Stimulated activated CD4-positive, alpha-beta T cell treated with anti-CD3 and anti-CD28 coated beads, Interleukin-4, amount 100 ng/mL, for 1 hour (primary cell): ENCODE measurements at places on chromosomes 4 and X.

DNA sequence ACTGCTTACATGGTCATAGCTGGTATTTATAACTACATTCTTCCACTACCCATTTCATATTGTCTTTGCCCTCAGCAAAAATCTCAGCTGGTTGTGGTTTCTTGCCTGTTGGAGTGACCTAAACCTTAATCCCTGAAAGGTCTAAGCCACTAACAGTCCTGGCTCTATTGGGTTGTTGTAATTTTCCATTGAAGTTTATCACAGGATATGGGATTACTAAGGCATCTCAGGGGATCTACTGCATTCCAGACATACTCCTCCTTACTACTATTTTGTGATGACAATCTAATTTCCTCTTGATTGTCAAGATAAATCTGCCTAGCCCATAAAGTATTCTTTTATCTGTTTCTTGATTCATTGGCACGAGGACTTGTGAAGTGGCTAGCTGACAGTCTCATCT lies 6.2 kb upstream of the OSTC start:
- DNase-seq, result no peak

DNA sequence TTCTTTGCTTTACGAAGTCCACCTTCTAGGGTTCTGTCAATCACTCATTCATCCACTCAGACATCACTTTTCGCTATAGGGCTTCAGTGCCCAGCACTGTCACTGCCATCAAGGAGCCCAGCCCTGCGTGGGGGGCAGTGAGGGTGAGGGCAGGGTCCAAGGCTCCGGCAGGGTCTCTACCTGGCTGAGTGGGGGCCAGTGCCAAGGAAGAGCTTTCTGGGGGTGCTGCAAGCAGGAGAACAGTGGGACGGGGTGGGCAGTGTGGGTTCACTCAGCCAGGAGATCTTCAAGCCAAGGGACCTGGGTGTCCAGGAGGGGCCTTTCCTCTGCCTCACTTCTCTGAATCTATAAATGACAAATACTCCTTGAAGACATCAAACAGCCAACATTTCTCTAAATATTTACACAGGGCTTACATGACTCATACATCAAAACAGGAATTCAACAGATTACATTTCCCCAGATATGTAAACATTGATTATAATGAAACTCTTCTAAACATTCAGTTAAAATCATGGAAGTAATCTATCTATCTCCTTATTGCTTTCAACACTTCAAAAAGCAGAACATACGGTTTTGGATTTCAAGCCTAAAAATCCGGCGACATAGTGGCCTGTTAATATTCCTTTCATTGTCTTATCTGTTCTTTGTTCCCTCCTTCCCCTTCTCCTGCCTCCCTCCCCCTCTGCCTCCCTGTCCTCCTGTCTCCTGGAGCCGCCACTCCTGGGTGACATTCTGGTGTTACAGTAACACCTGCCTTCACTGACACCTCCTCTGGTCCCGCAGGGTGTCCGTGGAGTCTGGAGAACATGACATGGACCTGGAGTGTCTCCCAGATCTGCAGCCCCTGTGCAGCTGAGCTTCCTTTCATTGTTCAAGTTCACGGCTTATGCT lies 94.4 kb upstream of the ADRA2C start:
- no peak for DNase-seq

DNA sequence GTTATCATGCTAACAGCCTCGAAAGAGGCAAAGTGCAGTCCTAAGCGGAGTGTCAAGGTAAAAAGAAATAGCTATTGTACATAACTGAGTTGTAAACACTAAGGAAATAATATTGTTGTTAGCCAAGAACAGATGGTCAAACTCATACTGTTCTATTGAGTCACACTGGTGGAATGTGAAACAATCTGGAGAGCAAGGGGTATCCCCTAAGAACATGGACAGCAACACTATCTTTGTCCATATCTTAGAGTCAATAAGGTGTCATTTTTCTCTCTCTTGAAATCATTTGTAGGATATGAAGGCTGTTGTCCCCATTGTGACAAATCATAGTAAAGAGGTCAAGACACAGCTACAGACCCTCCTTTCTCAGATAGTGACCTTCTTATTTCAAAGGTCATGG lies 4.5 kb upstream of the PDGFC start:
- DNase-seq, result no peak

DNA sequence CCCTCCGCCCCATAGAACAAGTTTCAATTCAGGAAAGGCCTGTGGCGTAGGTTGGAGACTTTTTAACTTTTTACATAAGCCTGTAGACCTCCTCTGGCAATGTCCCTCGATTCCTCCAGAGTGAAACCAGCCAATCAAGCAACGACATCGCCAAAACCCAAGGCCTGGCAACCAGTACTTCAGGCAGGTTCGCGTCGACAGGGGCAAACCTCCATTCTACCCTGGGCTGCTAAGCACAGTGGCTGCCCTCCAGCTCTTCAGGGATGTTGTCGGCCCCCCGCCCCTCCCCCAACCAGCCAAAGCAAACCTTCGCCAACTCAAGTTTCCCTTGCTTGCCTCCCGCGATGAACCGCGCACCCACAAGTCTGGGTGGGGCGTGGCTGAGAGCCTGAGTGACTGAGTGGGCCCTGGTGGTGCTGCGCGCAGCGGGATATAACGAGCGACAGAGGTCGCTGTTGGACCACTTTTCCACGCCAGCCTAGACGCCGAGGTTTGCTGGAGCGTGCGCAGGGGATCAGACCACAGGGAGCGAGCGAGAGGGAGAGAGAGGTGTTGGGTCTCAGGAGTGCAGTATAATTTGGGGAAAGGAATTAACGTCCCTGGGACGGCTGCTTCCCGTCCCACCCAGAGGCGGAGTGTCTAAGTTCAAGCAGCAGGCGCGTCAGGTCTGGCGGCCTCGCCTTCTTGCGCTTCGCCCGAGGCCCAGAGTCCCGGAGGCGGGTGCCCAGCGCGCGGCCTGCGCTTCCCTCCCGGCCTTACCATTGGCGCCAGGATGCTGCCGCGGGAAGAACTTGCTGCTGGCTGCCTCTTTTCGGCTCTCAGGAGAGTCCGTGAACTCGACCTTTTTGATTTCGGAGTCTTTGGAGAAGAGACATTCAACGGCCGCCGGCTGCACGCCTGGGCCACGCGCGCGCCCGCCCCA lies 9.0 kb upstream of the PITX2 start:
- peak; percentile 20 for DNase-seq

DNA sequence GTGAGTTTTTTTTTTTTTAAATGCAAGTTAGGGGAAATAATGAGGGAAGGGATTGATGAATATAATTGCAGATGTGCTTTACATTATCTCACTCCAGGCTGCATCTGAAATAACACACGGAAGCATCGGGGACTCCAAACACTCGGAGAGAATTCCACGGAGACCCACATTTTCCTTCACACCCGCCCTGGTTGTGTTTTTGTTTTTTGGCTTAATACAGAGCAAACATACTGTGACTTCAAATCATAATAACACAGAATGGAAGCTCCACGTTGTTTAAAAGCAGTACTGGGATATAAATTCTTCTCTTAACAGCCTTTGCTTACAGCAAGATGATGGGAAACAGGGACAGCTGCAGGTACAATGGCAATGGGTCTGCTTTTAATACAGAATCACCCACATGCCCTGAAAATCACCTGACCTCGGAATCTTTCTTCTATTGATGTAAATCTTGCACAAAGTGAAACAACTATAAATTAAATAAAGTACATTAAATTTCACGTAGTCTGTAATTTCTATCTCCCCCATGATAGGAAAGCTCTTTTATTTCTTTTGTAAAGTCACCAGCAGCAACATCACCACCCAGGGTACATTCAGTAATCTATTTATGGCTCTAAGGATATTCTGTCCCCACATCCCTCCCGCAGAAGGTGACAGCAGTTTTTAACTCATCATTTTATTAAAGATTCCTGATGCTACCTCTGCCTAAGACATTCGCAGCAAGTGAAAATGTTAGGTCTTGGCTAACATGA lies 119.3 kb downstream of the ZNF827 start:
- DNase-seq, result no peak

- DNase-seq, result no peak
Observed at GRCh38 chrX:38552721-38553120, 8.6 kb upstream of the TSPAN7 start.

DNA sequence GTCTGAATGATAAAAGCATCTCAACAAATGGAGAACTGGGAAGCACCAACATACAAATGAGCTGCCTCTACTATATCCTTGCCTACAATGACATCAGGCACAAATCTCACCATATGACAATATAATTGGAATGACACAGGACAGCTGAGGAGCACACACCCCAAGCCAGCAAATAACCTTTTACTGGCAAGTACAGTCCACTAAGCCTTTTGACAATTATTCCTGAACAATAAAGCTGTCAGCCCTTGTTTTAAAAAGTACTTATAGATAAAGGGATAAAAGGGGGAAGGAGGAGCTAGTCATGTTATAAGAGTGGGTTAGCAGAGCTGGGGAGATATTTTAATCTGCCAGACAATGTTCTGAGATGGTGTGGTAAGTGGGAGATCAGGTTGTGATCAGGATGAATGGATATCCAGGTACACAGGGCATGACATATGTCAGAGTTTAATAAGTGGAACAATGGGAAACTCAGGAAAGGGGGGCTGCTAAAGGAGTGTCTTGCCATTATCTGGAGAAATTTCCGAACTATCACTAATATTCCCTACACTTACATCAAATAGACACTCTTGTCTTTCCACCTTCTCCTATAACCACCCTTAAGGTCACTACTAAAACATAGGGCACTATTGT lies 127.6 kb downstream of the GPC3 start:
- DNase-seq, result no peak

GRCh38 chr4:36399762-36400353 lies 118.4 kb downstream of the DTHD1 start:
- peak; percentile 29 for DNase-seq

DNA sequence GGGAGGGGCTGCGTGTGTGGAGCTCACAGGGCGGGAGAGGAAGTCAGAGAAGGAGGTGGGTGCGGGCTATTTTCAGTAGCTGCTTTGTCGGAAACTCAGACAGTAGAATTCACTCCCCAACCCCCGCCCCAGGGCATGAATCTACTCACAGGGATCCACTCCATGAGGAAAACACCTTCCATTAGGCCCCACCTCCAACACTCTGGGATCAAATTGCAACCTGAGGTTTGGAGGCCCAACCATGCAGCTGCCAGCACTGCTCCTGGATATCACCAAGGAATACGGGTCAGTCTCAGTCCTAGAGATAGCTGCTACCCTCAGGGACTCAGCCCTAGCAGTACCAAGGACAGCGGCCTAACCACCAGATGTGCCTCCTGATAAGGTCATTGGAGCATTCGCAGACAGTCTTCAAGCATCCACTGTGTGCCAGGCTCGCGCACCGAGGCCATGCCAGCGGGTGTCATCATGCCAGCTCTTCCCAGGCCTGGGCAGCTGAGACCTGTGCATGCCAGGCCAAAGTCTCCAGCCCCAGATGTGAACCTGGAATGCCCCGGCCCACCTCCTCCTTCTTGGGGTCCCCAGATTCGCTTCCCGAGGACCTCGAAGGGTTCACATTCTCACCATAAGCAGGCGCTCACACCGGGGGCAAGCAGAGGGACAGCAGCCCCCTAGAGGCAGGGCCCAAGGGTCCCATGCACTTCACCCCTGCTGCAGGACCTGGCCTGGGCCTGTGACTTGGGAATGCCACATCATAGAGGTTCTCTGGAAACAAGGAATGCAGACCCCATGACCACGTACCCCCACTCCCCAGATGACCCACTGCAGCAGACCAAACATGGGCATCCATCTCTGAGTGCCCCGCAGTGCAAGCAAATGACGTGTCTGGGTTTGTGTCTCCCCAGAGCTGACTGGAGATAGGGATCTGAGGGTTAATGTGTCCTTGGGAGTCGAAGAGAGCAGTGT lies 102.3 kb downstream of the ADRA2C start:
- DNase-seq, result no peak

DNA sequence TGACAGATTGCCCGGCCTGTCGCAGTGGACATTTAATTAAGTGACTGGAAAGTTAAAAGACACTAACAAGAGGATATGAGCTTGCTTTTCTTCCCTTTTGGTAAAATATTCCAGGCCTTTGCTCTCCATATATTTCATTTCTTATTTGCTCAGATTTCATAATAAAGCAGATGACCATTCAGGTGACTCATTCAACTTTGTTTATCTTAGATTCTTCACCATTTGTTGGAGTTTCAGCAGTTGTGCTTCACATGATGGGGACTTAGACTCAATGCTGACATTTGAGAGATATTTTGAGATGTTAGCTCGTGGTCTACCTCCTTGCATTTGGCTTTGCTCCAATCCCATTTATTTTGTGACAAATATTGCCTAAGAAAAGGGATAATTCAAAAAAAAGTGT lies 312.2 kb downstream of the ARHGAP24 start:
- DNase-seq, result no peak

DNA sequence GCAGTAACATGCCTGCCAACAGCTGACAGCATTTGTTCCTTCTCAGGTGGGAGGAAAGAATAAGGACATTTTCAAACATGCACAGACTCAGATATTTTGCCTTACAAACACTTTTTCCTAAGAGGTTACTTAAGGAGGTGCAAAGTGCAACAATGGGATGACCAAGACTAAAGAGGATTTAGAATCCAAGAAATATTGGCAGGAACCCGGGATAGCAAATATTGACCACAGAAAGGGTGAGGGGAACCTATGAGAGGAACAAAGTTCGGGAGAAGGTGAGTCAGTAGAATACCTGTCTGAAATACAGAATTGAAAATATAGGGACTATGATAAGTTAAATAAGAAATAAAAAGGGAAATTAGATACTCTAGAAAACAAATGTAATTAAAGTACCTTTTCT lies 321.9 kb upstream of the EMCN start:
- no peak for DNase-seq

- DNase-seq, result no peak
Observed at GRCh38 chr4:139524062-139524631, 31.9 kb downstream of the SETD7 start.

- no peak for DNase-seq
Observed at GRCh38 chrX:149799095-149799714, 17.5 kb downstream of the MAGEA9 start.

GRCh38 chrX:3443184-3443583 lies 96.7 kb upstream of the MXRA5 start:
- DNase-seq, result no peak

- DNase-seq, result no peak
Observed at GRCh38 chr4:143482840-143483239, 30.7 kb upstream of the SMARCA5 start.

DNA sequence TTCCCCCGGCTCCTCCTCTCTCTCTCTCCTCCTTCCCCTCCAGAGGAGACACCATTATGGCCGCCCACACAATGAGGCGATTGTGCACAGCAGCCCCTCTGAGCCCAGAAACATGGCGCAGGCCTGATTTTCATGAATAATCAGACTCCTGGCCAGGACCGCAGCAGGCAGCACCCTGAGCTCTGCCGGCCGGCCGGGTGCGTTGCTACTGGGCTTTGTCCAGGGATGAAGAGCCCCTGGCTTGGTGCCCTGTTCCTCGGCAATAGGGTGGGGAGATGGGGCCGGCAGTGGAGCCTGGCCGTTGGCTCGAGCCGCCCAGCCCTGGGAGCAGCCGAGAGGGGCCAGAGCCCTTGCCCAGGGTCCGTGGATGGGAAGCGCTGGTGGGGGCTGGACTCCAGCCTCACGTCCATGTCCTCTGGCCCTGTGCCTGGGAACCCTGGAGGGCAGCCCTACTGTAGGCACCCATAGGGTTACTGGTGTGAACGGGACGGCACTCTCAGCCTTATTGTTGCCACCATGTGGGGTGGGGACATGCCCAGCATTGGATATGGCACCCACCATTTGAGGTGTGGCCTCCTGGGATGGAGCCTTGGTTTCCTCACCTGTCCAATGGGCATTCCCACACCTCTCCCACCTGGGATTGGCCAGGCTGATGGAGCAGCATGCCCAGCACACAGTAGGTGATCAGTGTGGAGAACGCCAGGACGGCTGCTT lies 103.0 kb downstream of the SORCS2 start:
- no peak for DNase-seq
